Kidney tubule cell (primary cell): ENCODE measurements at places on chromosomes 2 and 18.

DNA sequence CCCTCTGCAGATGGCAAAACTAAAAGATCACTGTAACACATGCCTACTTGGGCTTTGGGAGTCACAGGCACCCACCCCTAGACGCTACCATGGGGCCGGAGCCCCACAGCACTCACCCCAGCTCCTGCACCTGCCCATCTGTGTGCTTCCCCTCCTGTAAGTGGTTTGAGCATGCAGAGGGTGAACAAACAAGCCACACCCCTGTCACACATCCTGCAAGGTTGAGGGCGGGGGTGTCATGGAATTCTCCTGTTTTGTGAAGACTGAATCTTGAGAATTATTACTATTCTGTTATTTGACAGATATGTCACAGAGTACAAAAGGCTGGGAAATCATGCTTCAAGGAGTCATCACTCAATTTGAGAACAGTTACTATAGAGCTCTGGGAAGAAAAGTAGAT is 60.9 kb downstream of the RFTN2 start:
- no peak for DNase-seq

DNA sequence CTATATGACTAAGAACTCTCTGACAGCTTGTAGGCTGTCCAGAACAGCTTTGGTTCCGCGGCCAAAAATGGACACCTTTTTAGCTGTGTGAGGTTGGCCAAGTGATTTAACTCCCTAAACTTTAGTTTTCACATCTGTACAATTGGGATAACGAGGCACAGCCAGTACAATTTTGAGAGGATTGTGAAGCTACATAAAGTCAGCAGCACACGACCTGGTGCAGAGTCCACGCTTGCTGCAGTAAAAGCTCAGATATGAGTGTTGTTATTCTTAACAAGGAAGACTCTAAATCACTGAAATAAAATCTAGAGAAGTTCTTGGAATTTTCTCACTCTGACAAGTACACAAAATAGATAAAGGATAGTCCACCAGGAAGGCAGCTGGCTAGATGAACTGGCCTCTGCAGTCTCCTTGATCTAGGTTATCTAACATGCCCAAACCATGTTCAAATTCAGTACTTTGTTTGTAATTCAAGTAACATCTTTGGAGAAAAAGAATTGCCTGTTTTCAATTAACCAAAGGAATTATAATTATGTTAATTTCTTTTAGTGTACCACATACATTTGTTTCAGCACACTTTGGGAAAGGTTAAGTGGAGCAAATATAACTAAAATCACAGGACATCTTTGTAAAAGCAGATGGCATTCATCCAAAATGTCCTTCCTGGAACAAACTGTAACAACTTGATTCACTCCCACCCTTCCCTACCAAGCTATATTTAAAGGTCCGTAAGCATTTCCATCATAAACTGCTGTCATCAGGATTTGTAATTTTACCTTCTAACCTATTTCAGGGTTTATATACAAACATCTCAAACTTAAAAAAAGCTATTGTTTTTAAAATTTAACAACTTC is 201.7 kb upstream of the STK17B start:
- no peak for DNase-seq

- peak; percentile 69 for DNase-seq
Measured at GRCh38 chr2:178205853-178206521, 11.7 kb downstream of the OSBPL6 start.

DNA sequence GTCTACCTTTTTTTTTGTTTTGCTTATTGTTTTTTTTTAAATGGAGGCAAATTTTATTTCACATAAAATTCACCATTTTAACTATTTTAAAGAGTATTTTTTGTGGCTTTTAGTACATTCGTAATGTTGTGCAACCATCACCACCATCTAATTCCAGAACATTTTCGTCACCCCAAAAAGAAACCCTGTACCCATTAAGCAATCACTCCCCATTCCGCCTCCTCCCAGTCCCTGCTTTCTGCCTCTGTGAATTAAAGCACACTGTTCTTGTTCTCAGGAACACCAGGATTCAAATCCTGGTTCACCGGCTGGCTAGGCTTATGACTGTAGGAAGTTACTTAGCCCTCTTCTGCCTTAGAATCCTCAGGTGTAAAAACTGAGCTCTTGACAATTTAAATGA is 36.9 kb upstream of the EPAS1 start:
- no peak for DNase-seq

DNA sequence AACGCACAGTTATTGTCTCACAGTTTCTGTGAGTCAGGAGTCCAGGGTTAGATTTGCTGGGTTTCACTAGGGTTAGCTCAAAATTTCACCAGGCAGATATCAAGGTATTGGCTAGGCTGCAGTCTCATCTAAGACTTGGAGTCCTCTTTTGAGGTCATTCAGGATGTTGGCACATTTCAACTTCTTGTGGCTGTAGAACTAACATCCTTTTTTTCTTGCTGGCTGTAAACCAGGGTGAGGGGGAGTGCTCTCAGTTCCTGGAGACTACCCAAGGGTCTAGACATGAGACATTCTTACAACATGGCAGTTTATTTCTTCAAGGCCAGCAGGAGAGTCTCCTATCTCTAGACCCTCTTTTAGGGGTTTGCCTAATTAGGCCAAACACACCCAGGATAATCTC is 12.8 kb upstream of the CAVIN2 start:
- no peak for DNase-seq

GRCh38 chr18:76658627-76659026 is 163.6 kb upstream of the ZNF516 start:
- DNase-seq = no peak
